ENCODE measurements at places on chromosomes 4 and X.

DNA sequence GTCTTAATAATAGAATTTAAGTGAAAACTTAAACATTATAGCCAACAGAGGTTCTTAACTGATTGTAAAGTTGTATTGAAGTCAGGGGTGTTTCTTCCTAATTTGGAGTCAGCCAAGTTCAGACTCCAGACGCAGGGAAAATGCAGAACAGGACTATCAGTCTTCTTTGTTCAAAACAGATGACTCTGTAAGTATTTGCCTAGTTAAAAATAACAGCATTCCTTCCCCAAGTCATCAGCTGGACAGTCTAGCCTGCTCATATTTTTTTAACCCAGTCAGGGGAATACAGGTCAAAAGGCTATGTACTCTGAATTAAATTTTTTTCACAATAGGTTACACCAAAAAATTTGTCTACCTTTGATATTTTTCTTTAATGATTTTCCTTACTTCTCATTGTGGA lies 73.8 kb upstream of the DCLK2 start:
- no peak for DNase-seq

DNA sequence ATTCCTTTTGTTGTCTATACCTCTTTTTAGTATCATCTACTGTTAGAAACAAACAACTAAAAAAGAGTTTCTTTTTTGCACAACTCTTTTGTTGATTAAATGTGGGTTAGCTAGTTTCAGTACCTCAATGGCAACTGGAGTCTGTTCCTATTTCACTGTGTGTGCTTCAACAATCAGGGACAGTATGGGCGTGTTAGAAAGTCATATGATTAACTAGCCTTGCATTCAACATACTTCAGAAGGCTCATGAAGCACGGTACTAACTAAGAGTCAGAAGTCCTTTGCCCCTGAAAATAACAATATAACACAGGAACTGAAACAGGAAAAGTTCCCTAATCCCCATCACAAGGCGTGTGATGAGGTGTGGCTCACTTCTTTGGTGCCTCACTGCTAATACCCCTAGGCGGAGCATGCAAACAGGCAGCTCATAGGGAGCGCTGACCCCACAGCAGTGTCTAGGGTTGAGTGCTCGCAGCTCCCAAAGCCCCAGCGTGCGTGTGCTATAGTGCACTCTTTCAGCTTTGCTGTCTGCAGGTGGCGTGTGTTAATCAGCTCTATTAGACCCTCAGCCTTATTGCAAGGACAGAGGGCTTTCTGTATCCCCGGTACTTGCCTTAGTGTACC lies 203.1 kb upstream of the NDST3 start:
- no peak for DNase-seq

DNA sequence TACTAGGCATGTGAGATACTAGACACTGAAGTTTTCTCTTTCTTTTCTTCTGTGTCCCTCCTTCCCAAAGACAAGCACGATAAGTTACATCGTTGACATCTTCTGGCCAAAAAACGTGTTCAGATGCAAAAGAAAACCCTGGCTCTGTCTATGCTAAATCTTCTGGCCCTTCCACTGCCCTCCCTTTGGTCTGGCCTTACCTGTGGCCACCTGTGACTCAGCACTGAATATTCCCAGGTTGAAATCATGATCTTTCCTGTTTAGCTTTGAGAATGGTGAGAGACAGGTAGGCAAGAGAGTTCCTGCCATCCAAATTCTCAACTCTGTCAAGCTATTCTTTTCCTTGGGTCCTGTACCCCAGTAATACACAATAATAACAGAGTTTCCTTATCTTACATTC lies 12.3 kb downstream of the CLCN5 start:
- DNase-seq: no peak

- DNase-seq: peak; percentile 26
Measured at GRCh38 chr4:163191999-163192398, 25.3 kb upstream of the NAF1 start.

- no peak for DNase-seq
Measured at GRCh38 chr4:41104155-41104554, 110.2 kb downstream of the APBB2 start.

- no peak for DNase-seq
Measured at GRCh38 chr4:79181190-79181589, 144.7 kb downstream of the NAA11 start.

DNA sequence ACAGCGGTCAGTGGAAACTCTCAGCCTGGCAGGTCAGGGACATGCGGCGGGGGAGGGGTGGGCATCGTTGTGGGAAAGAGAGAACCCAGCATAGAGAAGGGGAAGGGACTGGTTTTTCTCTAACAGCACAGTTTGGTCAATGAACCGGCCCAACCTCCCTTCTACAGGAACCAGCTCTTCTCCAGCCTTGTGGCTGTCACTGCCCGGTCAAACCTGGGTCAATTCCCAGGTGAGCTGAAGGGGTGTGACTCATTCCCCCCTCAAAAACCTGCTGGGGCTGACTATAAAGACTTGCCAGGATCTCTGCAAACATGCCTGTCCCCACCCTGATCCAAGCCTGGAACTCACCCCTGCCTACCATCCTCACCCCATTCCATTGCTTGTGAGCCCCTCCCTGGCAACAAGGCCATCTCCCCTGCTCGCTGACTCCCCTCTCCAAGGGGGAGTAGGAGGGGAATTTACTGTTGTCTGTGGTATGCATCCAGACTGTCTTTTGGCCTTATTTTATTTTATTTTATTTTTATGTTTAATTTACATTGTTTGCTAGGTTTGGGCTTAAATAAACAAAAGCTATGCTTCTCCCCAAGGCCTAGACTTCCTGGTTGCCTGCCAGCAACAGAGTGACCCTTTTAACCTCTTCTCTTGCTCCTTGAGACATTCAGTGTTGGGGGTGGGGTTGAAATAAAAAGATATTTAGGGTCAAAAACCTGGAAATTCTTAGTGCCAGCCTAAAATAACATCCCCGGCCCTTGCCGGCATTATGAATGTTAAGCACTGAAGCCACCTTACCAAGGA lies 49.6 kb downstream of the TSC22D3 start:
- no peak for DNase-seq

GRCh38 chr4:110055158-110055768 lies 142.6 kb downstream of the EGF start:
- DNase-seq: peak; percentile 34

- no peak for DNase-seq
Measured at GRCh38 chr4:120769227-120769626, 153.3 kb downstream of the PRDM5 start.

DNA sequence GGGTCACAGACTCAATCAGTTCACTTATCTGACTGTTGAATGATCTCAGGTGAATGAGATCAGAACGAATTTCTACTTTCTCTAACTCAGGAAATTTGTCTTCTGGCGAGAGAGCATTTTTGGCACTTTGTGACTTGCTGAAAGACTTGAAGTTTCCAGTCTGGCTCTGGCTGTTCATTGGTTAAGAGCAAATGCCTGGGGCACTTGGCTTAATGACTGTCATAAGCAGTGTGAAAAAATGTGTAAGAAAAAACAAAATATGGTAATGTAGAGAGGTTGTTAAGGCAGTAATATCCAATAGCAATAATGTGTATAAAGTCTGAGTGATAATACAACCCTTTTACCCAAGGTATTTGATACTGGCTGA lies 71.3 kb upstream of the PGRMC2 start:
- no peak for DNase-seq

DNA sequence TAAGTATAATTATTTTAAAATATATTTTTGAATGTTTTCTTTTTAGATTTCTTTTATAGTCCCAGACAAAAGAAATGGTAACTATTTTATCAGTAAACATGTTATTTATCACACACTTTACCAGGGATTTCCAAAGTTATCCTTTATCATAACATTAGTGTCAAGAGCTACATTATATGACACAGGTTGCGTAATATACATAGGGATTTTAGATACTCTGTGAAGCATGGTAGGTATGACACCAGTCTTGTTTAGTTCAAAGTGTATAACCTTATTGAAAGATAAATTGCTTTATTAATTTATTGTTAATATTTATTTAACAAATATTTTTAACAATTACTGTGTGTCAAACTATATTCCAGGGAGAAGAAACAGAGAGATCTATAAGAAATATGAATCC lies 163.3 kb upstream of the PABPC4L start:
- DNase-seq: no peak

- DNase-seq: no peak
Measured at GRCh38 chr4:118758293-118758692, 73.1 kb downstream of the METTL14 start.

DNA sequence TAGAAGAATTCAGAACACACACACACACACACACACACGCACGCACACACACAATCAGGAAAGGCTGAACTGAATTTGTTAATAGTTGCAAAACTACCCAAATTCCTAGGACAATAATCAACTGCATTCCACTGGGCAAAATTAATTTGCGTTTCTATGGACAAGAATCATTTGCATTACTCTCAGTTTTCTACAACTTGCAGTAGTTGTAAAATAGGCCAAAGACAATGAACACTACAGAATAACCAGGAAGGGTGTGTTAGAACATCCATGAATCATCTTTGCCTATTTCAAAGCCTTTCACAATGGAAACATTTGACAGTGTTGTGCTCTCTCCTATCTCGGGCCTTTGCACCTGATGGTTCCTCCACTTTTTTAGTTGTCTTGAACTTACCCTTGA lies 77.1 kb upstream of the IGFBP7 start:
- no peak for DNase-seq

GRCh38 chrX:135535077-135535940 lies 14.8 kb downstream of the INTS6L start:
- DNase-seq: no peak

DNA sequence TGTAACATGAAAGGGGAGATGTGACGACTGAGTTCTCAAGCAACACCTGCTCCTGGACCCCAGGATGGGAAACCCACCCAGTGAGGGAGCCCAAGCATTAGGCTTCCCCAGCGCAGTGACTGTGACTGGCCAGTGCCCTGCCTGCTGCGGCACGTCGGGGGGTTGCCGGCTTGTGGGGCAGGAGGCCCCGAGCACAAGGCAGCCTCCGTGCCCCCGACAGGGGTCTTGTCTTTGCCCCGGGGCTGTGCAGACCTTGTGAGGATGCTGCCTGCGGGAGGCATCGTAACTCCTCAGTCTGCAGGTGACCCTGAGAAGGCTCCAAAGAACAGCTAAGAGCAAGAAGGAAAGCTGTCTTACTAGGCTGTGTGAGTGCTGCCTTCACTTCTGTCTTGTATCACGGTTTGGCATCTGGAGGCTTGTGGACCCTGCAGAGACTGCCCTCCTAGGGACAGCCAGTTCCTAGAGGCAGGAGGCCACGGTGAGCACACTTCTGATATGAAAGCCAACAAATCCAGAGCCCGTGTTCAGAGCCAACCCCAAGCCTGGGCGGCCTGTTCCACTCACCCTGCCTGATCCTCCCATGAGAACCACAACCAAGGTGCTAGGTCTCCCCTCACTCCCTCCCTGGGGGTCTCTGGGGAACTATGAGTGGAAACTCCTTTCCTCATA lies 47.7 kb downstream of the FGFRL1 start:
- DNase-seq: no peak

GRCh38 chrX:10579112-10580011 lies 41.0 kb downstream of the MID1 start:
- DNase-seq: peak; percentile 62

DNA sequence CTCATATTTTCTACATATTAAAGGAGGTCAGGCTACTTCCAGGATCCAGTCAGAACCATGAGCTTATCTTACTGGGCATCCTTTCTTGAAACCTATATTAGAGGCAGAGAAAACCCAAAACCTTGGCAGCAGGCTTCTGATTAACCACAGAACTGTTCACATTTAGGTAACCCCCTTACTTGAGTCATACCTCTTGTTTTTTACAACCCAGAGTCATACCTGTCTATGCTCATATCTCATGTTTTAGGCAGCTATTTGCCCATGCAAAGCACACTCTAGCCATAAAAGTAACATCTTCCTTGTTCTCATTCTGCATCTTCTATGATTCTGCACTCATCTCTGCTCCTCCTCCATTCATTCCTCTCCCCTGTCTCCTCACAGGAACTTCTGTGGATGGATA lies 138.0 kb upstream of the SMIM31 start:
- DNase-seq: no peak
